COLO829 (cell line): ENCODE measurements at places on chromosomes 1 and 21.

DNA sequence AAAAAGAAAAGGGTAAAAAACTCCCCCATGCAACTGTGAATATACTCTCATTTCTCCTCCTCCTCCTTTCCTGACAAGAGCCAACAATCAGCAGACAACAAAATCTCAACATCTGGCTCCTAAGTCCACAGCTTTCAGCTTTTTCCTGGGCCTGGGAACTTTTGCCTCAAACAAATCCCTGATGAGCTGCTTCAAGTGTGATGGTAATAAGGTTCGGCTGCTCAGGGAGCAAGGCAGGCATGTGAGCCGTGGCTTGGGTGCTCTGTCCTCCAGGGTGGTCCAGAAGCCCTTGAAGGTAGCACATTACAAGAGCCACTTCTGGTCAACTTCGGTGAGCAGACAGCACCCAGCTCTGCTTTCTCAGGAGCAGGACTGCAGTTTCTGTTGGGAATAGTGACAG, 46.3 kb downstream of the ITPKB start:
- no peak for DNase-seq

- no peak for DNase-seq
Observed at GRCh38 chr1:55067022-55067778, 27.9 kb downstream of the PCSK9 start.

DNA sequence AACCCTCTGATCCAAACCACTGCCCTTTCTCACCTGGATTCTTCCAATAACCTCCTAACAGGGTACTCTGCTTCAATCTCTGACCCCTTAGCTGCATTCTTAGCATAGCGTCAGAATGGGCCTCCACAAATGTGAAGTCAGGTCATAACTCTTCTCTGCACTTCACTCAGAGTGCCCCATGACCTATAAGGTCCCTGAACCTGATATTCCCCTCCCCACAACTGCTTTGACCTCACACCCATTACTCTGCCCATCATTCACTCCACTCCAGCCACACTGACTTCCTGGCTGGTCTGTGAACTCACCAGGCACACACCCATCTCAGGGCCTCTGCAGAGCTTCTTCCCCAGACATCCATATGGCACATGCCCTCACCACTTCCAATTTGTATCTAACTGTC, 141.9 kb downstream of the ZNF281 start:
- DNase-seq: no peak

DNA sequence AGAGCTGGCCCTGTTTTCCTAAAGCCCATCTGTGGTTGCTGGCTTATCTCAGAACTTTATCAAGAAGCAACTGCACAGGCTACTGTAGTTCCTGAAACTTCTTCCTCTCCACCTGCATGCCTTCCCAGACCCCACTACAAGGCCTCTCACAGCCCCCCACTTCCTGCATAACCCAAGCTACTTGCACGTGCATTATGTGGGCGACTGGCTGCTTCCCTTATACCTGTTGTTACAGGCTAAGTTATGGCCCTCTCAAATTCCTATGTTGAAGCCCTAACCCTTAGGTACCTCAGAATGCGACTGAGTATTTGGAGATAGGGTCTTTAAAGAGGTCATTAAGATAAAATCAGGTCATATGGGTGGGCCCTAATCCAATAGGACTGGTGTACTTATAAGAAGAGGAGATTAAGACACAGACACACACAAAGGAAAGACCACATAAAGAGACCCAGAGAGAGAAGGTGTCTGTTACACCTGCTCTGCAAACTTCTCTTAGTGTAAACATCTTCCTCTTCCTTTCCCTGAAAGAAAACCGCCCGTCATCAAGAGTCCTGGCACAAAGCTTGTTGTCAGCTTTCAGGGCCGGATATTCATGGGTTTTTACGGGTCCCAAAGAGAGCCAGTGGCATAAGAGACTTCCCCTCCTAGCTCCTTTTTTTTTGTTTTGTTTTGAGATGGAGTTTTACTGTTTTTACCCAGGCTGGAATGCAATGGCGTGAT, 5.1 kb downstream of the ZNF496 start:
- no peak for DNase-seq

- no peak for DNase-seq
Observed at GRCh38 chr1:237170149-237170548, 128.2 kb downstream of the RYR2 start.
